ENCODE measurements at places on chromosomes 11 and 22.

GRCh38 chr11:31959716-31960115, 131.2 kb upstream of the RCN1 start:
- no peak for DNase-seq

DNA sequence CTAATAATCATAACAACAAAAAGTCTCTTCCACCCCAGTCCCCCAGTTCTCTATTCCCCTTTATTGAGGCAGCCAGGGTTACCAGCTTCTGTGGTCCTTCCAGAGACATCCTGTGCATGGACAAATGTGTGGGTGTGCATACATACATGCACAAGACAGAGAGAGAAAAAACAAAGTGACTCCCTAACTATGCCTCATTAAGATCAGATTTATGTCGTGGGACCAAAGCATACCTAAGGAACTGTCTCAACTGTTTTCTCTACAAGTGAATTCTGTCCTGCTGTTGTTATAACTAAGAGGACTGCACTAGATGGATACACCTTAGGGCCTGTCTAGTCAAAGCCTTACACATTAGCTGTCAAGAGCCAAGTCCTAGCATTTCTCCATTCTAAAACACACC, 106.7 kb downstream of the MRTFA start:
- no peak for DNase-seq

DNA sequence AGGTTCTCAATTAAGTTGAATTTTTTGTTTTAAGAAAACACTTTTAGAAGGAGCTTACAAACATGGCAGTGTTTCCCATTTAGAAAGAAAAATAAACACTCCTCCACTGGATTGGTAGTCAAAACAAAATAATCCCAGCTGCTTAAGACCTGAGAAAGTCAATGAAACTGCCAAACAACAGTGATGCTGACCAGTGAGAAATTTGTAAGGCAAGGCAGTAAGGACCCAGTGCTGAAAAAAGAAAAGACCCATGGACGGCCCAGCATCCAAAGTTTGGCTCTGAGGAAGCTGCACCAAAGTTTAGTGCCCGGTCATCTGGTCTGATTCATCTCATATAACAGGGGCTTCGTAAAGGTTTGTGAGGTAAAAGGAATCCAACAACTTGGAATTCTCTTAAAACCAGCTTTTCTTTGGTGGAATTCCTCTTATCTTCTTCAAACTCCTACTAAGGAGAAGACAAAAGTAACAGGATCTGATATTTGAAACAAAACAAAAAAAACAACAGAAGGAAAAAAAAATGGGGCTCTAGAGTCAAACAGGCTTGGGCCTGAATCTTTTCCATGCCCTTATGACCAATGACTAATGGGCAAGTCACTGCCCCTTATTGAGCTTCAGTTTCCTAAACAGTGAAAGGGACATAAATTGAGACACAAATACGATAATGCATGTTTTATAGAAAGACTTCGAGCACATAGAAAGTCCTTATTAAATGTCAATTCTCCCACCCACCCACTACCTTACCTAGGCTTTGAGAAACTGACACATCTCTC, 383.0 kb upstream of the NARS2 start:
- no peak for DNase-seq

- DNase-seq = no peak
These were observed 19.7 kb downstream of the MICALL1 start for GRCh38 chr22:37925767-37926166.

DNA sequence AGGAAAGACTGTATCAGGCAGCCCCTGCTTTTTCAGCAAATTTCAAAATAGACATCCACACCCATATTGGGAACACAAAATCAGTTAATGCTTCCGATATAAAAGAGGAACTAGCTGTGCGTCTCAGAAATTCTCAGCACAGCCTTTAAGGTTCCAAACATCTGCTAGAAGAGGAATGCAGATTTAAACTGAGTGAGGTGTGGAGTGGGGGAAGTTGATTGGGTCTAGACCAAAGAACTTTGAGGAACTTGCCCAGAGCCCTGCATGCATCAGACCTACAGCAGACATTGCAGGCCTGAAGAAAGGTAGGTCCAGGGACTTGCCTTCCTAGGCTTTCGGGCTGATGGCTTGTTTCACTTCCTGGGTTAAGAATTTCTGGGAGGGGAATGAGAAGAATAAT, at the start of gene MS4A4A:
Gene MS4A4A (plus strand): TSS at position 255 of the 400 bp plus-strand sequence. CDS start 10 bp downstream, at position 265.
- no peak for DNase-seq

- no peak for DNase-seq
These were observed 107.0 kb downstream of the STIM1 start for GRCh38 chr11:3962406-3962840.

DNA sequence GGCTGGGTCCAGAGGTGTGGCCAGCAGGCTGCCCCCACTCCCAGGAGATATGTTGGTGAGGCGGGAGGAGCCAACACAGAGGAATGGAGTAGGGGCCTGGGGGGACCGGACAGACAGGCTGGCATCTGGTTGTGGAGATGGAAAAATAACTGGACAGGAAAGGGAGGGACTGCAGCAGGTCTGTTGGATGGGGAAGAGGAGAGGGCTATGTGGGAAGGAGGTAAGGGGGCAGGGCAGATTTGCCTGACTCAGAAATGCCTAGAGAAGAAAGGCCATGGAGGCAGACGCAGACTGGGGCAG, 160.4 kb downstream of the TRIM29 start:
- no peak for DNase-seq

DNA sequence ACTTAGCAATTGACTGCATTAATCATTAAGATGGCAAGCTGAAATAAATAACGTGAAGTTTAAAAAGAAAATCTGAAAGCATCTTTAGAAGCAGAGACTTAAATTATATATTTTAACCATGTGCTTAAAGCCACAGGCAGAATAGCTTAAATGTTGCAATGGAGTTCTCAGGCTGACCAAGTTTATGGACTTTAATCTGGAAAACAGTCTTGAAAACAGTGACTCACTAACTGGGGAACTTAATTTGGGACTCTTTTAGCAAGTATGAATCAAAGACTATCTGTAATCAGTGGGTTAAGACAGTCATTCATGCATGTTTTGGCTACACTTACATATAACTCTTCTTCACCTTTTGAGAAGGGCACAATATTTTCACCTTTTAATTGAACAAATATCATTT, 12.6 kb upstream of the GLYATL1 start:
- DNase-seq = no peak

DNA sequence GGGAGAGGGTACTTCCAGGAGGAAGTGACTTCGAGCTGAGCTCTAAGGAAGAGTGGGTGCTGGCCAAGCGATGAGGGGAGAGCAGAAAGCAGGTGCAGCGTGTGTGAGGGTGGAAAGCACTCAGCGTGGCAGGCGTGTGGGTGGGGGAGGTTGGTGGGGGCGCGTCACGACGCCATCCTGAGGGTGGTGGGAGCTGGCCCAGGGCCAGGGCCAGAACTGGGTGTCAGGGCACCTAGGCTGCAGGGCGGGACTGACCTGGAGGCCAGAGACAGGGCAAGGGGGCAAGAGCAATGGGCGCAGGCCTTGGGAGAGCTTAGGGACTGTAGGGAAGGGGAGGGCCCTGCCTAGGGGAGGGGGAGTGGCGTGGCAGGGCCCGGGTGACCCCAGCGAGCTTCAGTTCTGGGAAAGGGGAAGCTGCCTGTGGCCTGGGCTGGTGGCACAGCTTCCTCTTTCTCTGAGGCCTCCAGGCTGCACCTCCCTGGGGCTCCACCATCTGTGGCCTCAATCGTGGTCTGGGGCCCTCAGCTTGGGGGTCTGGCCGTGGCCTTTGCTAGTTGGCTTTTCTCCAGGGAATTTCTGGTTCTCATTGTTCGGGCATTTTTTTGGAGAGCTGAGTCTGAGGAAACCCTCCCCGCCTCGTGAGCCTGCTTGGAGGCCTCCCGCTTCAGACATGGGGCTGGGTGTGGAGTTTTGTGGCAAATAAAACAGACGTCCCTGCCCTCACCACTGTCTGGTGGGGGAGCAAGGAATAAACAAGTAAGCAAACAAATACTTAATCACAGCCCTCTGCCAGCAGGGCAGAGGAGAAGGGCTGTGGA, 8.9 kb downstream of the RELT start:
- no peak for DNase-seq

DNA sequence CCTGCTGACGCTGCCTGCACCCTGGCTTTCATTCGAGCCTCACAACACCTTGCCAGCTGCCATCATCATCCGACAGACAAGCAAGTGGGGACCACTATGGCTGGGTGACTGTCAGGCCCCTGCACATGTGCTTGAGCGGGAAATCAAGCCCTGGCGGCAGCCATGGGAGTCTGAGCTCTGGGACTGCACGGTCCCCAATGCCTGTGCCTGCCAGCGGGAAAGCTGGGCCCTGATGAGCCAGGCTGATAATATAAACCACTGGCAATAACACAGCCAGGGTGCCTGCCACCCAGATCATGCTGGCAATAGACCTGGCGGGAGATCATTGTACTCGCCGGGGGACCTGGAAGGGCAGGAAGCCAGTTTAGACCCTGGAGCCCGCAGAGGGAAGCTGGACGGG, 2.5 kb downstream of the FGF3 start:
- DNase-seq = no peak

GRCh38 chr11:5092821-5093585, 23.6 kb downstream of the OR52E1 start:
- no peak for DNase-seq

GRCh38 chr22:48453751-48454485, 1373.8 kb downstream of the BRD1 start:
- no peak for DNase-seq

Data from activated CD4-positive, alpha-beta T cell treated with anti-CD3 and anti-CD28 coated beads for 24 hours (primary cell).